ENCODE measurements at places on chromosomes 4 and X.

- no peak for DNase-seq
Measured at GRCh38 chr4:108885211-108885610, 122.4 kb upstream of the ETNPPL start.

DNA sequence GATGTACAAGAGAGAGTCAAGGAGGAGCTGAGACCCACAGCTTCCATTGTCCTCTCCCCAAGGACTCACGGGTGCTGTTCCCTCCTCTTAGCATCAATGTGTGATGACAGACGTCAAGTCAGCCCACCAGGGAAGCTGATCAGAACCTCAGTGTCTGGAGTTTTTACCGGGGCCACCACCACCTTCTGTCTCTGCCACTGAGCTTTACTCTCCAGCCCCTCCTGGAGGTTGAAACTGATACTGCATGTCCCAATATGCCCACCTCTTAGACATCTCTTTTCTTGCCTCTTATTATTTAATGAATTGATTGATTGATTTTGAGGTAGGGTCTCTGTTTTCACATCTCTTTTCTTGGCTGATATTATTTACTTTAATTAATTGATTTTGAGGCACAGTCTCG, 10.3 kb upstream of the AKAP17A start:
- peak; percentile 43 for DNase-seq

DNA sequence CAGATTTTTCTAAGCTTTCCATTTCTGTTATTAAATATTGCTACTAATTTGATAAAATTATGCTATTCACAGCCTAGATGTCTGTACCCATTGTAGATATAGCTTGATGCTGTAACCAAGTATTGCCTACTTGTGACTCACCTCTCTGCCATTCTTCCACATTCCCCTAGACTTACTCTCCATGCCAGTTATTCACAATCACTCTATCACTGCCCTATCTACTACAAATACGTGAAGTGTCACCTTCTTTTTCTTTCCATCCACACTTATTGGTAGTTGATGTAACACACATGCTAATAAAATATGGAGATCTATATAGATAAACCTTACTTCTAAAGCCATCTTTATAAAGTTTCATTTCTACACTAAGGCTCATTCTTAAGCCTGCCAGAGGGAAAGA, 179.4 kb upstream of the PACRGL start:
- DNase-seq: no peak

DNA sequence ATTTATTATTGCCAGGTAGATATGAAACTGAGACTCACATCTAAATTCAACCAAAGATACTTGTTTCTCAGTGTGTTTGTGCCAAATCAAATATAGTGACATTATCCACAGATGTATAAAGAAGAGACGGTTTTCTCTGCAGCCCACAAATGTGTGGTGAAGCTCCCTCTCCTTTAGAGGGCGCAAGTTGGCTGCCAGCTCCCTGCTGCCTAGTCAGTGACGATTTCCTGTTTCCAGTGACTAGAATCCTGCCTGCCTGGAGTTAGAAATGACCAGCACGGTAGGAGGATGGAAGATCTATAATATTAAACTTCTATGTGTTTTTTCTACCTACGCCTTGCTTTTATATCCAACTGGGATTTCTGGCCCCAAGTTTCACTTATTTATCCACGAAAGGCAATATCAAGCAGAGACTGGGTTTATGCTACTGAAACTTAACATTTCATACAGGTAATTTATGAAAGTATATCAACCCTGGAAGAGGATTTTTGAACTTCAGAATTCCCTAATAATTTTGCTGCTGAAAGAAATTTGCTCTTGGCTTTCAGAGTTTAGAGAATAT, 1793.7 kb upstream of the TENM3 start:
- no peak for DNase-seq

DNA sequence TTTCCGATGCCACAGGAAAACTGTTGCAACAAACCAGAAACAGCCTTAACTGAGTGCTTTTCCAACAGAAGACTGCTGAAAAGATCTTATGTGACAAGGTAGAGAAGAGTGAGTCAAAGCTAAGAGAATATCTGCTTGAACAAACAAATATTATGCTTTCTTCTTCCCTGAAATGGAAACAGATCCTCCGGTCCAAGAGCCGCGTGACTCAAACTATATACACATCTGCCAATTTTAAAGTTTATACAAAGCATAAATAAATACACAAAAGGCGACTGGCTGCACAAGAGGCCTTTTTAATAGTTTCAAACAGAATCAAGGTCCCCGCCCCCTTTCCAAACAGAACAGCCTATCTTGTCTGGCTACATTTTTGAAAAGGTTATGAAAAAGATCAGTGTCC, 329.7 kb upstream of the F9 start:
- DNase-seq: no peak

GRCh38 chr4:143482840-143483239, 30.7 kb upstream of the SMARCA5 start:
- no peak for DNase-seq
